ENCODE measurements at places on chromosomes 5 and 9. TPM values are rescaled to one million over a fixed set of nuclear protein-coding genes. Genes with fewer than 3 reads are reported as not detected.

DNA sequence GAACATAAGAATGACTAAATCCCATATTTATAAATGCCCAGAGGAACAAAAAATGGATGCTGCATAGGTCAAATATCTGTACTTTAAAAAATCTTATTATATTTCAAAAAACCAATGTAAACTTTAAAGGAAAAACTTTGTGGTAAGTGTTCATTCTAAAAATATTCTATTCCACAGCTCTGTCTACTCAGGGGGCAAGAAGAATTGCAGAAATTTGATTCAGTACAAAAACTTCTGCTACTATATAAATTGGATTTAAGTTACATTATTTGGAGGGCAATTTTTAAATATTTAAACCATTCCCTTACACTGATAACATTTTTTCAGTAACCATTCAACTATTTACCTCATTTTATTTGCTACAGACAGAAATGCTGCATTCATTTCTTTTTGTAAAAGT lies 32.1 kb downstream of the NFIB start:
- no peaks in the 10 kb centered on the region for H3K36me3 ChIP-seq
- H3K27ac ChIP-seq, result no peak overlapping the region
- DNase-seq, result no peak
- H3K4me1 ChIP-seq, result no peaks in the 10 kb centered on the region
- no peaks in the 10 kb centered on the region for H3K27me3 ChIP-seq

Gene RPP25L
- 26.8 TPM for total RNA-seq

- no peak overlapping the region for H3K27ac ChIP-seq
- no peaks in the 10 kb centered on the region for H3K27me3 ChIP-seq
- DNase-seq, result no peak
- no peak overlapping the region for H3K4me3 ChIP-seq
- H3K36me3 ChIP-seq, result peaks cover 60% of the 10 kb centered on the region
Observed at GRCh38 chr5:94632024-94632423, 13.6 kb downstream of the SLF1 start.

DNA sequence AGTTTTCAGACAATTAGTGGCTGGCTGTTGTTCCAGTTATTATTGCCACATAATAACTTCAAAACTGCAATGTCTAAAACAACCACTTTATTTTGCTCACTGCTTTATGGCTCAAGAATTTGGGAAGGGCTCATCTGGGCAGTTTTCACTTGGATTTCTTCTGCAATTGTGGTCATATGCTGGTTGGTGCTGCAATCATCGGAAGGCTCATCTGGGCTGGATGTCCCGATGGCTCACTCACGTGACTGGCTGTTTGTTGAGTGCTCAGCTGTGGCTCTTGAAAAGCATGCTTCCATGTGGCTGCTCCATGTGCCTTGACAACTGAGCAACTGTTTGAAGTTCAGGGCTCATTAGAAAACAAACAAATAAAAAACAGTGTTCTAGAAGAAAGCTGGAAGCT lies 1032.5 kb downstream of the DTWD2 start:
- no peak overlapping the region for H3K27ac ChIP-seq
- no peaks in the 10 kb centered on the region for H3K27me3 ChIP-seq
- H3K4me3 ChIP-seq, result no peak overlapping the region
- DNase-seq, result no peak

Gene SNX30
- 6.9 TPM for total RNA-seq

- H3K4me1 ChIP-seq, result peaks cover 47% of the 10 kb centered on the region
- DNase-seq, result no peak
- H3K36me3 ChIP-seq, result peaks cover 71% of the 10 kb centered on the region
- H3K27ac ChIP-seq, result peak overlapping the region; percentile 99
- H3K27me3 ChIP-seq, result no peaks in the 10 kb centered on the region
- H3K4me3 ChIP-seq, result peak overlapping the region; percentile 96
Observed at GRCh38 chr9:125239631-125240597, 1.2 kb downstream of the HSPA5 start.

DNA sequence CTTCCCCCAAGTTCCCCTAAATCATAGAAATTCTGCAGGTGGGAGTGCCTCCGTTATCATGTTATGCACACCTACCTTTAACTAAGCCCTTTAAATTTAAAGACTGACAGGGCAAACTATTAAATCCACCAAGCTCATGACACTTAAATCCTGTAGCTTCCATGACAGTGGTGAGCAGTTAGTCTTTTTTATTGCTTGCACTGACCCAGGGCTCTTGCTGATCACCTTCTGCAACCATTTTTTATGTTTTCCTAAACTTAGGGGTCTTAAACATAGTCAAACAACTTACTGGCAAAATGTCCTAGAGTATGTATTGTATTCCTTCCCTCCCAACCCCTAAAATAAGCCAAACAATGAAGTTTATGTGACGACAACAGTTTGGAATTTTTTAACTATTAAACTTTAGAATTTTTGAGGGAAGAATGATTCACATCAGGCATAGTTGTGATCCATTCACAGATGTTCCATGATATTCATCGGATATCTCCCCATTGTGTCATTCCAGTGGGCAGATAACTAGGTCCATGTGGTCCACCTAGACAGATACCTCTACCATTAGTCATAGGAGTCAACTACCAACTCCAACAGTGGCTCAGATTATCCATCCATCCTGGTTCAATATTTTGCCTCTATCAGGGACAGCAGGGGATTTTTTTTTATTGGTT lies 283.1 kb downstream of the ADAMTS6 start:
- DNase-seq, result no peak
- H3K36me3 ChIP-seq, result no peaks in the 10 kb centered on the region
- H3K27me3 ChIP-seq, result peaks cover 12% of the 10 kb centered on the region
- no peak overlapping the region for H3K4me3 ChIP-seq
- no peak overlapping the region for H3K27ac ChIP-seq
- no peaks in the 10 kb centered on the region for H3K4me1 ChIP-seq

DNA sequence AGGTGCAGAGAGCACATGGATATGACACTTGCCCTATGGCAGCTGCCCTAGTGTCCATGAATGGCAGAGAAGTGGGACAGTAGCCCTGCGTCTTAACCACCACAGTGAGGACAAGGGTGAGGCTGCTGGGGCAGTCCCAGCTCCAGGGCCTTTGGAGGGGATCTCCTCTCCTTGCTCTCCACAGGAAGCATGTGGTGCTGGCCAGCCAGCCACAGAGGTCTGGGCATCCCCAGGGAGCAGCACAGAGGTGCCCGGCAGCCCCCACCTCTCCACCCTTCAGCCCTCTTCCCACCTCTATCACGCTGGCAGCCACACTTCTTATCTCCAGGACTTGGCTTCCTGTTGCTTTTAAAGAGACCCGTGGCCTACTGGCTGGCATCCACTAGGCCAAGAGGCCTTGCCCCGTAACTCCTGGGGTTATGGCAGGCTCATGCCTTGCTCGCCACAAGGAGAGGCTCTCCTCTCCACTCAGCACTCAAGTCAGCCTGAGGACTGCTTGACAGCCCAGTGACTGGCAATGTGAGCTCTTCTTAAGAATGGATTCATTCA lies 21.9 kb downstream of the CSF2 start:
- H3K36me3 ChIP-seq, result peaks cover 2% of the 10 kb centered on the region
- DNase-seq, result no peak
- peaks cover 41% of the 10 kb centered on the region for H3K4me1 ChIP-seq
- H3K4me3 ChIP-seq, result no peak overlapping the region
- H3K27ac ChIP-seq, result no peak overlapping the region
- H3K27me3 ChIP-seq, result no peaks in the 10 kb centered on the region

Data from activated CD4-positive, alpha-beta T cell treated with anti-CD3 and anti-CD28 coated beads, Interleukin-2, amount 10 ng/mL, durations not matched to agents 7 days and 5 days (primary cell).